ENCODE measurements at places on chromosomes 4 and X.
A peak's percentile ranks its signal among the peaks of the same experiment; 100 is the strongest.

DNA sequence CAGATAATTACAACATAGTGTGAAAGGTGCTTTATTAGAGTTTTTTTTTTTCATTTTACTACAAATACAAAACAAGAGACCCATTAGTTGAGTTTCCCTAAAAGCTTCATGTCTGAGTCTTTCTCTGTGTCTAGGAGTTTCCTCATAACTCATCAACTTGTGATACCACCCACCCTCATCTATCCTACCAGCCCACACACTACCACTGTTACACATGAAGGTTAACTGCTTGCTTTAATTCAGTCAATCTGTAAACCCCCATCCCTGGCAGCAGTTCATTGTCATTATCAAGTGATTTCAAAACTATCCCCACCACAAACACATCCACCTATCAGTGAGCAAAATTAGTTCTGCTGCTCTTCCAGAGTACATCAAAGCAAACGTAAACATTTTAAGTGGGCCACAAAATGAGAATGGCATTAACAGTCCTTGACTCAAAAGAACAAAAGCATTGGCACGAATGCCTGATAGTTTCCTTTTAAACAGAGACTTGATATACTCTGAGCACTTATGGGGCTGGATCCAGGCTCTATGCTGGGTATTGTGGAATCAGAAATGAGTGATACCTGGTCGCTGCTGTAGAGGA is 331.6 kb upstream of the FAM241A start:
- DNase-seq, result no peak

DNA sequence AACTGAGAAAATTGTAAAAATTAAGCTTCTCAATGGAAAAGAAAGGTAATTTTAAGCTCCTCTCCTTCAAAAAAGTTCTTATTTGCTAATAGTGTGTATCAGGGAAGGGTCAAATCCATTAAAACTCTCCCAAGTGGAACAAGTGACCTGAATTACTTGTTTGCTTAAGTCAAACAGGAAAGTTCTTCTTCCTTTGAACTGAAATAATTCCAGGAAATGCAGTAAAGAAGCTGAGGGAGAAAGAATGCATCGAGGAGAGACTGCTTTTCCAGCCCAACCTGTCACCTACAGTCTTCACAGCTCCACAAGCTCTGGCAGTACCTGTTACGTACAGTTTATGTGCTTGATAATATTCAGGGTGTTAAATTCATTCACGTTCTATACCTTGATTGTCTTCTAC is 131.1 kb downstream of the KLHL8 start:
- DNase-seq, result no peak

GRCh38 chr4:89263265-89263664 is 44.3 kb downstream of the GPRIN3 start:
- DNase-seq, result no peak

DNA sequence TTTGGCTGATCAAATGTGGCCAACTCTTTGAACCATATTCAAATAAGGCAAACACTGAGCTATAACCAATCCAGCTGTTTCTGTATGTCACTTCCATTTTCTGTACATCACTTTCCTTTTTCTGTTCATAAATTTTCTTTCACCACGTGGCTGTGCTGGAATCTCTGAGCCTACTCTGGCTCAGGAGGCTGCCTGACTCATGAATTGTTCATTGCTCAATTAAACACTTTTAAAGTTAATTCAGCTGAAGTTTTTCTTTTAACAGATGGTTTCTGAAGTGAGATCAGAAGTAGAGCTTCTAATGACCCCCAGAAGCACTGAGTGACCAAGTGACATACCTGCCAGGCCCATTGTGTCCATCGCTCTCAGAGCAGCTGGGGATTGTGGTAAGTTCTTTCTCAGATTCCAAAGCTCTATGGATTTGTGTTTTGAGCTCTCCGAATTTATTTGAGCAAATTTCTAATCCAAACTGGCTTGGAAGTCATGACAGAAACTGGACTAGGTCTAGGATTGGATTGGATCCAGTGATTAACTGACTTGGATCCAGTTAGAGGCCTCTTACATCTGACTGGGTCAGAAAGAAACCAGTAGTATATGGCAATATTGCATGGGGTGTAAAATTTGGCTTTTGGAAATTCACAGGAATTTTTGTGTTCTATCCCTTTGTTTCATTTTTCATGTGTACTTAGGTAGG is 121.2 kb upstream of the BANK1 start:
- no peak for DNase-seq

DNA sequence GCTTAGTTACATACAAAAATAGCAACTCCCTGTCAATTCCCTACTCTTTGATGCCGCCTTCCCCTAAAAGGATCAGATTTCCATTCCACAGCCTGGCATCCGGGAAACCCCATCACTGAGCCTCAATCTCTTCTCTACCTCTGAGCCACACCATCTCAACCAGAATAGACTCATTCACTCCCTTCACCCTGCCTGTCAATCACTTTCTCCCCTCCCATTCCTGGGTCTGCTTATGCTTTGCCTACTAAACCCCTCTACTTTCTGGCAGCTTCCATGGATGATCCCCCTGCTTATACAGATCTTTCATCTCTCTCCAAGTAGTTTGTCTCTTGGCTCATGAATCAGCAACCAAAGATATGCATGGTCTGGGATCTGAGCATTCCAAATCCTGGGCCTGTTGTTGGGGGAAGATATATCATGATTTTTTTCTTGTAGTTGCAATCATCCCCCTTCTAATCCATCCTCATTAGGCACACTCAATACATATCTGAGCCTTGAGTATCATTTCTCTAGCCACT is 2.6 kb downstream of the AMER1 start:
- no peak for DNase-seq

GRCh38 chr4:142519342-142519741 is 326.8 kb downstream of the INPP4B start:
- DNase-seq, result no peak

DNA sequence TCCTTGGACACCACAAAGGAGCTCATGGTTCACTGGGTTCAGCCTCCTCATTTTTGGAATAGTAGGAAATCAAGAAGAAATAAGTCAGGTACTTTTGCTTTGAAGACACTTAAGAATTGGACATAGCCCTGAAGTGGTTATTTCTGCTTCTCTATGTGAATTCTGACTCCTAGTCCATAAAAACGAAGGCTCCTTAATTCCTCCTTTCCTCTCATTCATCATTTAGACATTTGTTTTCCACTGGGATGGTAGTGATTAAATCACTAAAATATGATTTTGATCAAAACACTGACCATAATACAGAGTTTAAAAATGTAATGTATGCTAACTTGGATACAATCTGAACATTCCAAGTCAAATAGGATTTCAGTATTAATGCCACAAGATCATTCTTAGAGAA is 34.7 kb upstream of the CYP2U1 start:
- DNase-seq, result no peak

DNA sequence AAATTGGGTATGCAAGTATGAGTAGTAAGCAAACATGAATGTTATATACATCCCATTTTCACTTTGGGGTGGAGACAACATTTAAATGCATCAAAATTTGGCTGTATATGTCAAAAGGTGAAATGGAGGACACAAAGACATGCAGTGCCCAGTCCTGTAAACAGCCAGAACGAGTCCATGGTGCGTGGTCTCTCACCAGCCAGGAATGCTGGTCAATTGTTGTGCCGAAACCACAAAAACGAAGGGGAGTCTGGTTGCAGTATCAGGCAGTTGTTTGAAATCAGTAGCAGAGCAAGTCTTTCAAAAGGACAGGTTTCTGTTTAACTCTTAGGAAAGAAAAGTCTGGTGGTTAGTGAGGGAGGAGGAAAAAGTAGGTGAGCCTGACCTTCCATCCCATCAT is 22.3 kb upstream of the RNF150 start:
- DNase-seq, result no peak

- no peak for DNase-seq
Observed at GRCh38 chrX:45502396-45502795, 301.7 kb upstream of the DIPK2B start.

GRCh38 chr4:86432559-86433134 is 72.8 kb upstream of the MAPK10 start:
- DNase-seq, result no peak

DNA sequence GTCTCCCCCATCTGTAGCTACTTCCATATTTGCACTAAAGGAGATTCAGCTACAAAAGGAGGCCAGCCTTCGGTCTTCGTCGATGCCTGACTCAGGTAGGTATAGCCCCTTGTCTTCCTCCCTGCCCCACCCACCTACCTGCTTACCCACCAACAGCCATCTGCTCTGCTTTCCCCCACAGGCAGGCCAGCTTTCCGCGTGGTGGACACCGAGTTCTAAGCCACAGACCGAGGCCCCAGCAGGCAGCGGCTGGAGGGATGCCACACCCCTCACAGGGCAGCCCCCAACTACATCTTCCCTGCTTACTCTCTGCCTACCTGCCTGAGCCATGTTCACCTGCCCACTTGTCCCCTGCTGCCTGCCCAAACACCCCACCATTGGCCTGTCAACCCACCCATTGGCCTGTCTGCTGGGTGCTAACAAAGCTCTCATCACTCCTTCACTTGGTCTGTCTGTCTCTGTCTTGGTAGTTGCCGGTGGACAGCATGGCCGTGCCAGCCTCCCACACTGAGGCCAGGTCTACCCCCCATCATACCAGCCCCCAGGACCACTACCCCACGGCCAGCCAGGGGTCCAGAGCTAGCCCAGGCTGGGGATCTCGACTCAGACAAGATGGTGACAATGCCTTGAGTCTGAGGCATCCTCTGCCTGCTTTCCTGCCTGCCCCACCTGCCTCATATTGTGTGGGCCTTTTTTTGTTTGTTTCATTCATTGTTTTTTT is 4.1 kb upstream of the USP11 start:
- no peak for DNase-seq

DNA sequence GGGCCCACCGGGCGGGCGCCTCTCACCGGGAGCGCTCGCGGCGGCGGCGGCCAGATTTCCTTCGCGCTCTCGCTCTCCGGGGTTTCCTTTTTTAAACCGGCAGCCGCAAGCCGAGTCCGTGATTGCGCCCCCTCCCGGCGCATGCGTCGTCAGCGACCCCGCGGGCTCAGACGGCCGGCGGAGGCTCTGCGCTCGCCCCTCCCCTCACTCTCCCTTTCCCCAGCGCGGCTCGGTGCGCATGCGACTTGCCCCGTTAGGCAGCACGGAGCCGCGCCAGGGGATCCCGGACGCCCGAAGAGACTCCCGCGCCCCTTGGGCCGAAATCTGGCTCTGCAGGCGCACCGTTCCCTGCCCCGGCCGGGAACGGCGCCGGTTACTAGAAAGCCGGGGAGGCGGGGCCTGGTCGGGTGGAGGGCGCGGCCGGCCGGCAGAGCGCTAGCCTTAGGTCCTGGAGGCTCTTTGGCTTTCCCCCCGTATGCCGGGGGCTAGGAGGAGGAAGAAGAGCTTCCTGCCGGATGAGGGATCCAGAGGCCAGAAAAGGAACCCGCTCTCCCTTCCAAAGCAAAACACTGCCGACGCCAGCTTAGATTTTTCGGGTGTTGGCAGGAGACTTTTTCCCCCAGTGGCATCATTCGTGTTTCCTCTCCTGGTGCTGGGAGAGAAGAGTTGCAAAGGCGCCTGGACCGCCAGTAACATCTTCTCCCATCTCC is at the start of gene CLOCK:
Gene CLOCK (minus strand): TSS at position 154 of the 710 bp plus-strand sequence. CDS start 64,124 bp downstream, outside the sequence.
- peak; percentile 91 for DNase-seq

DNA sequence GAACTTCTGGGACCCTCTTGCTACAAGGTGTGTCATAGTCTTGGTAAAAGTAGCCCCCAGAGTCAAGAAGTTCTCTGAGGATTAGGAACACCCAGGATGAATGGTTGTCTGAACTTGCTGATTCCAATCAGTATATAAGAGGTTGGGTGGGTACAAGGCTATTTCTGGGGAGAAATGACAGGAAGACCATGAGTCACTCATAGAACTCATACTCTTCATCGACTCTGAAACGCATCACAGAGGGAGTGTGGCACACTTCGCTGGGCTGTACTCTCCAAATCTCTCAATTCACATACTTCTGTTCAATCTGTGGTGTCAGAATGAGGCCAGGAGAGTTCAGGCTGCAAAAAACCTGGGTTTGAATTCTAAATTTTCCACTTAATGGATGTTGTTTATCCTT is 193.2 kb upstream of the LEF1 start:
- no peak for DNase-seq

GRCh38 chr4:162265802-162266201 is 102.0 kb upstream of the FSTL5 start:
- DNase-seq, result no peak

- DNase-seq, result no peak
Observed at GRCh38 chrX:124023838-124024238, 62.3 kb downstream of the STAG2 start.

DNA sequence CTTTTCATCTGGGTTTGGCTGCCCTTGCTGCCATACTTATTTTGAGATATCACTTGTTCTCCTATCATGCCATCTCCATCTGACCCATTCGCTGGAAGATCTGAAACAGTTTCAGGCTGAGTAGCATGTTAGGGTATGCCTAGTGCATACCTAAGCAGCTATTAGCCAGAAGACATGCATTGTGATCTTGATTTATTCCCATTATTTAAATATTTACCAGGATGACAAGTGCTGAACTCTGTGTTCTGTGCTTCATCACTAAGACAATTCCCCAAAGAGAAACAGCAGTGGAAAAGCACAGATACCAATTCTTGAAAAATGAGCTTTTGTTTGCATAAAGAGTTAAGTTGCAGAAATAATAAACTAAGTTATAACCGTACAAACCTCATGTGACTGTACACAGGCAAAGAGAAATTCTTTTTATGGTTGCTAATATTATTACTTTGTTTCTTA is 271.0 kb upstream of the ARSJ start:
- DNase-seq, result no peak

DNA sequence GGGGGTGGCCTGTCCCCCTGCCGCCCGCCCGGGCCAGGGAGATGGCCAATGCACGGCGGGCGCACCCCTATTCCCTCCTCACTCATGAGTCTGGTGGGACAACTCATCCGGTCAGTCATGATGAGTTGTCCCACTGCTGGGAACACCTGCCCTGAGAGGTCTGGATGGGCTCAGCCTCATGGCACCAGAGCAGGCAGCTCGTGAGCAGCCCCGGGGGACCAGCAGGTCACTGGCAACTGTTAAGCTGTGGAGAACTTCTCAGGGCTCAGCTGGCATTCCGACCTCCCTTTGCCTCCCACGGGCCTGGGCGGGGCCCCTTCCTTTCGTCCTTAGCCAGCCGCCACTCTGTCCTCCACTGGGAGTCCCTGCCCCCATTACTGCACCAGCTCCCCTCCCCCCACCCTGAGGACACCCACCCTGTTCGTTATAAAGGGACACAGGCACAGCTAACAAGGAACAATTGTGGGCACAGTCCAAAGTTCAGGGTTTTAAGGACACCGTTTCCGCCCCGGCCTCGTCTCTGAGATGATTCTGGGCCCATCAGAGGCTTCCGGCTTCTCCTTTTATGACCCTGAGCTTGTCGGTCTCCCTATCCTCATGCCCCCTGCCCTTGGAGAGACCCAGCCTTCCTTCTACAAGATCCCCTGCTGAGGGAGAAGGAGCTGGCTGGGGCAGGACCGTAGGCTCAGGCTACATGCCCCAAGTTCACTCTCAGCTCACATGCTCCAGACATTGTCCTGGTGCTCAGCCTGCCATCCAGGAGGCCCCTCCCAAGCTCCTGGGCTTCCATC is 14.6 kb upstream of the KIAA0232 start:
- no peak for DNase-seq

GRCh38 chr4:30821275-30821674 is 101.1 kb downstream of the PCDH7 start:
- no peak for DNase-seq

GRCh38 chrX:46759645-46759974 is 692 bp upstream of the SLC9A7 start:
- DNase-seq, result no peak

- no peak for DNase-seq
Observed at GRCh38 chr4:1366371-1367229, 19.6 kb downstream of the UVSSA start.

- no peak for DNase-seq
Observed at GRCh38 chr4:168883513-168883912, 126.5 kb downstream of the CBR4 start.

GRCh38 chr4:137039370-137039769 is 492.9 kb downstream of the PCDH18 start:
- DNase-seq, result no peak

Data from coronary artery (tissue), 2 donors.